Hindlimb muscle (tissue), 1 donor: ENCODE measurements at places on chromosomes 4 and X.

DNA sequence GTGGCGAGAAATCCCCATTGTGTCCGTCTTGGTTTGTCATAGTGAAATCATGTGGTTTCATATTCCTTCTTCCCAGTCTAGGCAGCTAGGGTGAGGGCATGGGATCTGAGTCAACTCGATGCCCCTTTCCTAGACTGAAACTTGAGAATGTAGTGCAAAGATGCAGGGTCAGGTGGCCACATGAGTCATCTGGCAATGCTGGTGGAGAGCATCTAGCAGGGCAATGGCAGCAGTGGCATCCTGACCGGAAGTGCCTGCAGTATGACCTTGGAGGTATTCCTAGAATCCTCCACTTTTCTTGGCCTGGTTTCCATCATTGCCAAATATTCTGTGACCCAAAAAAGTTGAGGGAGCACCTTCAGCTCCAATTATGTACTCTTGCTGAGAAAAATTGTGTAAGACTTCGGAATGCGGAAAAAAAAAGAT lies 39.1 kb upstream of the TMEM184C start:
- no peak for DNase-seq

DNA sequence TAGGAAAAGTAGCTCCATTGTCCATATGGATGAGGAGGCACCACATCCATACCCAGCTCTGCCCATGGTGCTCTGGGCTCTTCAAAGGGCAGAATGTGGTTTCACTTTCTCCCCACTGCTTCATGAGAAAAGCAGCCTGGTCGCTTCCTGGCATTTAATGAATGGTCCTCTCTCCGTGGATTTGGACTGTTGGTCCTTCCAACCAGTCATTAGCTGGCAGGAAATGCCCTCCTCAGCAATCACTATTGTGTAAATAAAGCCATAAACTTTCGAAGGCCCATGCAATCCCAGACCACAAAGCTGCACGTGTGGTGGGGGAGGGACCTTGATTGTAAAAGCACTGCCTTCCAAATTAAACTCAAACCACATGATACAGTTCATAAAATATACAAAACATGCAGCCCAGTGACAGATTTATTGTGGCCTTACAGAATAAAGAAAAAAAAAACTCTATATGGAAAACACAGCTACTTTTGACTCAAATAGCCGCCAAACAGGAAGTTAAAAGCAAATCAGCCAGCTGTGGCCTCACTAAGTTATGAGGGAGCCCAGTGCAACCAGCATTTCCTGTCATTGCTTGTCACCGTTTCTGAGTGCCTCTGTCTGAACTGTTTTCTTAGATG lies 8.1 kb downstream of the MBNL3 start:
- DNase-seq, result peak; percentile 47

DNA sequence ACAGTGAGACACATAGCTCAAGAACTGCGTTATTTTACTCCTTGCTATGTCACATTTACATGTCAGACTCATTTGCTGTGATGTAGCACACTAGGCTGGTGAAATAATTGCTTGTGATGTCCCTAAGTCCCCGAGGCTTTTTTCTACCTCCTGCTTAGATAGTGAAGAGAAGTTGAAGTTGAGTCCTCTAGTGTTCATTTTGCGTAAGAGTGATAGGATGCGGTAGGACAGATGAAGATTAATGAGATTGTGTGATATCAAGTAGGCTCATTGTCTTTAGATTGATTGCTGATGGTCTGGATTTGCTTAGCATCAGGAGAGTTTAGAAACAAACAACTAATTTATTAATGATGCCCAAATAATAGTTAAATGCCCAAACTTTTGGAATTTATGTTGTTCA lies 173.6 kb upstream of the NUDT6 start:
- no peak for DNase-seq

DNA sequence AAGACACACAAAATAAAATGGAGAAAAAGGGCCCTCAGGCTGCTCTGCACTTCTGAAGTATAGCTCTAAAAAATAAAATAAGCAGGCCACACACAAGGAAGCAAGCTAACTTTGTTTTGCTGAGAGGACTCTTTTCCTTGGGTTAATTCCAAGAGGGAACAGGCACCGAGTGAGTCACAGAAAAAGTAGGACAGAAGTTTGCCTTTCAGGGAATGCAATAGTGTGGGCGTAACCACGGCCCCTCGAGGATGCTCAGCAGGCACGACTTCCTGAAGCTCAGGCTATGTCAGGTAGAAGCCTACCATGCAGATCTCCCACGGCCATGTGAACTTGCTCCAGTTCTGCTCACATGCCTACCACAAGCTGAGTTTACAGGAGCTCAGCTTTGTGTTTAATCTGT lies 22.1 kb downstream of the PPP1R2C start:
- DNase-seq, result no peak

- DNase-seq, result no peak
These were observed 62.1 kb upstream of the CCDC160 start for GRCh38 chrX:134174859-134175258.

DNA sequence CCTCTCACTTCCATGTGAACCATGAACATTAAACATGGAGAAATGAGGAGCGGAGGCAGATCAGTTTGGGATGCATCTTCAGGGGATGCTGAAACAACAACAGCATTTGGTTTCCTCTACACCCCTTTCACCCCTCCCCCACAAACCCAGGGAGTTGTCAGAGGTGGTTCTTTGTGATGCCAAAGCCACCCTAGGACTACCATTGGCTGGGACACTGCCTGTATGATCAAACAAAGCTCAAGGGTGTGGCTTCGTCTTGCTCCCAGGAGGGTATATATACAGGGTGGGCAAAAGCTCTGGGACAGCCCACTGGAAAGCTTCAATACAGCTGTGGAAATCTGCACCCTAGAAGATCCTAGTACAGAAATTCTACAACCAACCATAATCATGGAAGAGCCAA lies at the start of gene SPANXN4:
Gene SPANXN4, plus strand, starts transcription at position 301 of the 400 bp plus-strand sequence. Its CDS starts 87 bp downstream, at position 388.
- no peak for DNase-seq

DNA sequence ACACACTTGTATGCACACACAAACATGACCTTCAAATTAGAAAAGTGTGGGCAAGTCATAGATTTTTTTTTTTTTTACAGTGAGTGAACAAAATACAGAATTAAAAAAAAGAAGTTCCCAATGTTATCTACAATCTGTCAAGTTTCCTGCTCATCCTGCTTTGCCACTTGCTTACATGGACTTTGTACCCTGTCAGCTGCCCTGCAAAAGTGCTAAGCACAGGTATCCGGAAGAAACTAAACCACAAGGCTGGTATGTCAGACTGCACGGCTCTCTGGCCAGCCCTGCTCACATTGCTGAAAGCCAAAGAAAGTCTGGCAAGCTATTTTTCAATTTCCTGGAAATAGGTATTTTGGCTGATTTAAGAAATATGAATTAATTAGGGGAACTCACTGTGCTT lies 38.9 kb upstream of the BCLAF3 start:
- no peak for DNase-seq

DNA sequence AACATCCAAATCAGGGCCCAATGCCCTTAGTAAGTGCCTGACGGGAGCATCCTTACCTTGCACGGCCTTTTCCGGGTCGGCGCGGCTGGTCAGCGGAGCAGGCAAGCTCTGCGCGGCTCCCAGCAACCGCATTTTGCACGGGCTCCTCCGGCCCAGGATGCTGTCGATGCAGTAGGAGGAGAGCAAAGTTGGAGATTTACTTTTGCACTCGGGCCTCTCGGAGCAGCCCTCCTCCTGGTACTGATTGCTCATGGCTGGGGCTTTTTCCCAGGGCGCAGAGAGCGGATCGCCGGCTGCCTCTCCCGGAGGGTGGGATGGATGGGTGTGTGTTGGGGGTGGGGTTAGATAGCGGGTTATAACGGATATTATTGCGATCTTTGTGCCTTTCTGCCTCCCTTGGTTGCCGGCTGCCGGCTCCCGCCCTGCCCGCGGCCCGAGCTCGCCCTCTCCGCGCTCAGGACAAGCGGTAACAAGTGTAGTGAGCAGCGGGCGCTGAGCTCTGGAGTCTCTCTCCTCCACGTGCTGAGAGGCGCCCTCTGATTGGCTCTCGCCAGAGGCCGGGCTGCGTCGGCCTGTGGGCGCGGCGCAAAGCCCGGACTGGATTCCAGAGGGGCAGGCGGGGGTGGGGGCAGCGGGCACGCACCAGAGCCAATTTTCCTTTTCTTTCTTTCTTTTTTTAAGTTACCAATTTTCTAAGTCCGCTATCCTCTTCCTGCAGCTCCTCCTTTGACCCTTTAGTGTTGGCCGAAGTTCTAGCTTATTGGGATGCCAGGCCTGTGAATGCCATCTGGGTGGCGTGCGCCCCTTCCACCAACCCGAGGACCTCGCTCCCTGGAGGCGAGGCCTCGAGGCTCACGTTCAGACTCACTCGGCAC lies at the start of gene ARX:
Gene ARX, minus strand, starts transcription at position 480 of the 875 bp plus-strand sequence. Its CDS starts 228 bp downstream, at position 252.
- peak; percentile 73 for DNase-seq

GRCh38 chr4:163701916-163702315 lies 207.4 kb downstream of the TMA16 start:
- DNase-seq, result no peak

DNA sequence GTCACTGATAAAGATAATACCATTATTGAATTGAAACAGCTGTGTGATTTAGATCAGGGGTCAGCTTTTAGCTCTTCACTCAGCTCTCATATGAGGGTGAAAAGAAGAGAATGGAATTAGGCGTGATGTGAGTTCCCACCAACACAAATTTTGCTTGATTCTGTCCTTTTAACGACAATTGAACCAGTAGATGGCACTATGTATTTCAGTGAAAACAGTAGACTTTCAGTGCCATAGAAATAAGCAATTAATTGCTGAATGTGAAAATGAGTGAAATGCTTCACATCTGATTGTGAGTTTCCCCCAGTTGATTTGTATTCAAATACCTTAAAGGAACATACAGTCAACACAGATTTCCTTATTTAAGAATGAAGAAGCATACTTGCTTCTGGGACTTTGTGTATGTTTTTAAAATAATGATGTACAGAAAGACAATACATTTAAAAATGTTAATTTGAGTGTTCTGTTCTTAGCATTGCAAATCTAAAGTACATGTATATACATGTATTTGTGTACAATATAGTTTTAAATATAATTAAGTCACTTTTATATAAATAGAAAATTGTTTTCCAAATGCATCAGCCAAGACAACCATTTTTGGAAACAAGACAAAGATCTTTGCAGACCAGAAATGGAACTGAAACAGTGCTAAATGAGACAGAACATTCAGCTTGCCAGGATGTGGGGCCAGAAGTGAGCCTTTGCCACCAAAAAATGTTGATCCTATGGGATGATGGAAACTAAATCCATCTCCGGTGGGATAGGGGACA lies 178.8 kb downstream of the SNCA start:
- DNase-seq, result peak; percentile 3

GRCh38 chrX:129581904-129582303 lies 41.8 kb downstream of the OCRL start:
- DNase-seq, result no peak

DNA sequence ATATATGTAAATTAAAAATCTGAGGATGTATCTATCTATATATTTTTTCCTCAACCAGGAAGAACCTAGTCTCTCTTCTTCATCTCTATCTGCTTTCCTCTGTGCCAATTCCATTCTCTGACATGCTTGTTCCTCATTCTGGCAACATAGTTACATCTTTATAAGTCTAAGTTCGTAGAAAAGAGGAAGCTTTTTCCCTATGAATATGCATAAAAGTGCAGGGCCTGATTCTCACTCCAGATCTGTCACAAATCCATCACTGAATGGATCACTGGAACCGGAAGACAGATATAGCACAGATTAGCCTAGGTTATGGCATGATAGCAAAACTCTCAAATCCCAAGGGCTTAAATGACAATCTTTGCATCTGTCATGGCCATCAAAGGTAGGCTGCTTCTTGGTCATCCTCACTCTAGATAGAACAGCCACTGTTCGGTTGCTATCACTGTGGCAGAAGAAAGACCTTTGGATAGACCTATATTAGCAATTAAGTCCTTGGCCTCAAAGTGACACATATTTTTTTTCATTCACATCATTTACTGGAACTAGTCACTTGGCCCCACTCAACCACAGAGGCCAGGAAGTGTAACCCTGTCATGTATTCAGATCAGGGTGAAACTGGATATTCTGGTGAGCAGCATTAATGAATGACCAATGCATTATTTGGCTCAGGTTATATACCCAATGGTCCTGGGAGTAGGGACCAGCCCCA lies 22.2 kb downstream of the DTHD1 start:
- no peak for DNase-seq

- no peak for DNase-seq
These were observed 93.3 kb downstream of the AKAP4 start for GRCh38 chrX:50107470-50107869.

DNA sequence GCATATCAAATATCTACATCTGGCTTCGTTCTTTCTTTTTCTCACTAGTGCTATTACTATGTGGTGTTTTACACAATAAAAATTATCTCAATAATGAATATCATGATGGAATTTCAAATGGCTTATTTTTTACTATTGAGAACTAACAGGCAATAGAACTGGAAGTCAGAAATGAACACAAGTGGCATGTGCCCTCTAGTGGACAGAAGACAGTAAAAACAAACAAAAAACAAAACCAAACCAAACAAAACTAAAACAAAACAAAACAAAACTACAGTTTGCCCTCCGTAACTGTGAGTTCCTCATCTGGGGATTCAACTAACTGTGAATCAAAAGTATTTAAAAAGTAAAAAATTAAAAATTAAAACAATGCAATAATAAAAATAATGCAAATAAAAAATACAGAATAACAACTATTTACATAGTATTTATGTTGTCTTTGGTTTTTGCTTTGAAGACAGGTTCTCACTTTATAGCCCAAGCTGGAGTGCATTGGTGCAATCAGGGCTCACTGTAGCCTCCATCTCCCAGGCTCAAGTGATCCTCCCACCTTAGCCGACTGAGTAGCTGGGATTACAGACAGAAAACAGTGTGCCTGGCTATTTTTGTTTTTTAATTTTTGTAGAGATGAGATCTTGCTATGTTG lies 195.6 kb upstream of the TACR3 start:
- peak; percentile 15 for DNase-seq

DNA sequence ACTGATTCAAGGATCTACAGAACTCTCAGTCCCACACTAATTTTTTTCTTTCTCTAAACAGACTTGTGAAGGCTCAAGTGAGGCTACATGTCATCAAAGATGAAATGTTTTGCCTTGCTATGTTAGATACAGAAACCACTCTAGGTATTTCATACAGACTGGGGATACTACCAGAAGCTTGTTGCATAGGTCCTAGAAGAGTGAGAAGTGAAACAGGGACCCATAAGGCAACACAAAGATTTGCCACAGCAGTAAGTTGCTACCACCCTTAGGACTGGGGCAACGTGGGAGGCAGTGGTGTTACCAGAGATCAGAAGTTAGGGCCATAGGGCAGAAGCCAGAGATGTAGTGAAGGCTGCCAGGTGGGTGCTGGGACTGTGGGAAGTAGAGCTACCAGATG lies 50.7 kb upstream of the MID1IP1 start:
- DNase-seq, result no peak

DNA sequence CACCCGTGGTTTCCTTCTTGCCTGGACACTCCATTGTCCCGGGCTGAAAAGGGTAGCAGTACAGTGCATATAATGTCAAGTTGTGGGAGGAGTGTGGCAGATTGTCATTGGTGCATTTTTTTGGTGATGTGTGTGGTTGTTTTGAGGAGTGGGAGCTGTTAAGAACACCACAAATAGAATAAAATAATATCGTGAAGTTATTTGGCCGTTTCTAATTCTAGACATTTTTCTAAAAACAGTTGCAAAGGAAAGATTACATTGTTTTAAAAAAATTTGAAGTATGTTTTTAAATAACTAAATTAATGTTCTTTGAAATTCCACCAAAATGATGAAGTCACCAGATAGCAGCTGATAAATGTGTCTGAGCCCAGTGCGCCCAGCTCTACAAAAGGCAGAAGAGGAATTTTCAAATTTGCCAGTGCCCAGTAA lies 1.3 kb downstream of the PKD2 start:
- DNase-seq, result peak; percentile 26
